ENCODE measurements at places on chromosomes 5 and 9. TPM values are rescaled to one million over a fixed set of nuclear protein-coding genes. Genes with fewer than 3 reads are reported as not detected.

Gene OR1Q1
- not detected for total RNA-seq

Gene SLC23A1
- 0.38 TPM for total RNA-seq

Gene RAI14
- total RNA-seq, result 118 TPM

Gene LURAP1L
- total RNA-seq, result 3.9 TPM

Gene CA9
- total RNA-seq, result 0.16 TPM
